GM12864 (cell line): ENCODE measurements at places on chromosomes 1 and 21.

DNA sequence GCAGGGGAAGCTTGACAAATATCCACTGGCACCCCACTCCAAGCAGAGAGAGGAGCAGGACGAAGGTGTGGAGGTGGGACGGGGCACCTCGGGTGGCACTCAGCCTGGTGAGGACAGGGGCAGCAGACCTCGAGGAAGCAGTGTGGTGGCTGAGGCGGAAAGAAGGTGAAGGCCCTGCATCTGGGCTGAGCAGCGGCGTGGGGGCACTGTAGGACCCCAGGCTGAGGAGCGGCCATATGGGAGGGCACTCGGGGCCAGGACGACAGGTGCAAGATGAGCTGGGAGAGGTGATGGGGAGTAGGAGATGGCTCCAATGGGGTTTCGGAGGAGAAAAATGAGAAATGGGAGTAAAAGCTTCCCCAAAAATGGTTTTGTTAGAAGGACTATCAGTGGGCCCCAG lies 224.9 kb downstream of the TRABD2B start:
- DNase-seq = no peak

DNA sequence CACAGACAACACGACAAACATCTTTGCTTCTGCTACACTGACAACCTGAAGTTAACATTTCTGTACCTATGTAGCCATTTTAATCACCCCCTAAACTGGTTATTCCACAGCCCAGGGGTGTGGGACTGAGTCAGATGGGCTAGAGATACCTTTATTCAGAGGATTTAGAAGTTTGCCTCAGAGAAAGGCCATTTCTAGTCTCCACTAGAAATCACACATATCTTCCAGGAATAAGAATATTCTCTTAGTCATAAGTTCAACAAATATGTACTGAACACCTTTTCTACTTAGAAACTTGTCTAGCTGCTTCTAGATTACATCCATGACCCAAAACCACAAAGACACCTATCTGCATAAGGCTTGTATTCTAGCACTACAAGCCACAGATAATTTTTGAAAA lies 38.8 kb downstream of the ERG start:
- DNase-seq = no peak

DNA sequence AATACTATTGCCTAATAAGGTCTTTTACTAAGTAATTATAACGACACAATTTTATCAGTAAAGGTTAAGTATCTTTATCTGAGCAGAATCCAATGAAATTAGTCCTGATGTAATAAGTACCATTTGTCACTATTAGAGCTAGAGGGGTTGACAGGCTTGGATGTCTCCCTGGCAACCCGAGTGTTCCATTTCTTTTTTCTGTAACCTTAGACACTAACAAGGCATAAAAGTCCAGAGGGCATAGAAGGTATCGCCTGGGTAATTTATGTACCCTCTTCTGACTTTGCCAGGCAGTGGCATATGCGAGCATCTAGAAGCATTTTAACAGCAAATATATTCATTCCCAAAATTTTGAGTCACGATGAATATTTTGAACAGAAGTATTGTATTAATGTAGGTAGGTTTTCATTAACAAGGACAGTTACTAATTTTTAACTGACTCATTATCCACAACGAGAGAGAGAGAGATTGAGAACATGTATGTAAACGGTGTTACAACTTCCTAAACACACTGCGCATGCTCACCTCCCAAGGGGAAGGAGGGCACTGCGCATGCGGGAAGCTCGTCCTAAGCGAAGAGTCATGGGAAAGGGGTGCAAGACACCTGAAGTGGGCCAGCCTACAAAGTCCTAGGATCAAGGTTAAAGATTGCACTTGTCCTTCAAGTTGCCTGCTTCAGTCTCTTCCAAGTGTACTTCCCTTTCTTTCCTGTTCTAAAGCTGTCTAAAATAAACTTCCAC lies 423.9 kb downstream of the DSCAM start:
- DNase-seq = no peak

GRCh38 chr1:64861611-64862010 lies 104.7 kb downstream of the JAK1 start:
- no peak for DNase-seq

DNA sequence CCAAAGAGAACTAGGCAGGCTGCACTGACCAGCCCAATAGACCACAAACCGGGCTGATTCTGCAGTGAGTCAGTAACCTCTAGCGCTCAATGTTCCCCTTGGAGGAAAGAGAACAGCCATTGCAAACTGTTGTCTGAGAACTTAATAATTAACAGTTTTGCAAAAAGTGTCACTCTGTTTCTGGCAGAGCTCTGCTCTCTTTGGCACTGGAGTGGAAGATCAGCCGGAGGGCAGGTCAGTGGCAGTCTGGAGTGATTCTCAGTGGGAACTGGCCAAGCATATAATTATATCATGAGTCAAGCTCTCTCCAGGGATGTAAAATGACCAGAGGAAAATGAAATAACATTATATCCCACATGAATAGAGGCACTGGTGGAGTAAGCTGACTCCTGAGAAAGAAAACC lies 238.3 kb downstream of the HLX start:
- no peak for DNase-seq

- no peak for DNase-seq
Measured at GRCh38 chr1:154599658-154600057, 8.3 kb downstream of the ADAR start.

GRCh38 chr1:34970829-34971228 lies 14.3 kb downstream of the TMEM35B start:
- no peak for DNase-seq

DNA sequence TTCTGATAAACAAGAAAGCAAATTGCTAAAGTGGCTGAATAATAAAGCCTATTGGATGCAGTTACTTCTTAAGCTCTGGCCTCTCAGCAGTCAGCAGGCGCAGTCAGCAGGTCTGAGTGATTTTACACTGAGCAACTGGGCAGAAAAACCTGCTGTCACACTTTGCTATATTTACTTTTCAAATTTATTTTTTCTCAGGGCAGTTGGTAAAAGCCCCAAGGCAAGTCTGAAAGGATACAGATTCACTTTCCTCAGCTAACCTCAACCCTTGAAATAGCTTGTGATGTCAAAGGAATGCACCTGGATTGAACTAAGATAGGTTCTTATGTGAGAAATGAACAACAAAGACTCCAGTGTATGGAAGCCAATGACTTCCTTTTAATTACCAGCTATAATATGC lies 34.0 kb downstream of the ATP5PF start:
- no peak for DNase-seq

DNA sequence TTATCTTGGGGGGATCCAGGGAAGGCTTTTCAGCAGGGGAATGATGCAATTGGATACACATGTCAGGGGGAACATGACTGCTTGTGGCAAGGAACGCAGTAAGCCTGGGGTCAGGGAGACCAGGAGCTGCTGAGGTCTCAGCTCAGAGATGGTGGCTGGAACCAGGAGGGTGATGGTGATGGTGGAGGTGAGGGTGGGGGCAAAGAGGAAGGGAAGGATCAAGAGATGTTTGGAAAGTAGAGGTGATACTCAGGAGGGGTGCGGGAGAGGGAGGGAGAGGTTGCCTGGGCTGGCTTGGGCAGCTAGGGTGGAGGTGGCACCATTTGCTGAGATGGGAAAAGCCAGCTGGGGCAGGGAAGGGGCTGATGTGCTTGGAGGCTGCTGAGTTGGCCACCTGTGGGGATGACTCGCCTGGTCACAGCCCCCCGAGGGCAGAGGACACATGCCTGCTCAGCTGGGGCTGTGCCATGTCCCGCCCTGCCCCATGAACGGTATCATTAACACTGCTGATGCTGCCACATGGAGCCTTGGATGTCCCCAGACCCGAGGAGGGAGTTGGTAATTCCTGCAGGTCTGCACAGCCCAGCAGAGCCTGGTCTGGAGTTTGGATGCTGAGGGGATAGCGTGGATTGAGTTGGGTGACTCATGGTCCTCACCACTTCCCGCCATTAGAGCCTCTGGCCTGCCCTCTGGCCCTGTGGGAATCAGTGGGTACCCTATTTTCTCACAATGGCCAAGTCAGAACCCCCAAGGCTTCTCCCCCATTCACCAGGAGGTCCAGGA lies 6.3 kb upstream of the PADI1 start:
- DNase-seq = no peak

GRCh38 chr1:66353257-66353656 lies 180.7 kb upstream of the SGIP1 start:
- DNase-seq = no peak

- no peak for DNase-seq
Measured at GRCh38 chr21:42781971-42782722, 97.2 kb downstream of the WDR4 start.

GRCh38 chr1:47738560-47739182 lies 258.5 kb downstream of the TRABD2B start:
- DNase-seq = no peak

DNA sequence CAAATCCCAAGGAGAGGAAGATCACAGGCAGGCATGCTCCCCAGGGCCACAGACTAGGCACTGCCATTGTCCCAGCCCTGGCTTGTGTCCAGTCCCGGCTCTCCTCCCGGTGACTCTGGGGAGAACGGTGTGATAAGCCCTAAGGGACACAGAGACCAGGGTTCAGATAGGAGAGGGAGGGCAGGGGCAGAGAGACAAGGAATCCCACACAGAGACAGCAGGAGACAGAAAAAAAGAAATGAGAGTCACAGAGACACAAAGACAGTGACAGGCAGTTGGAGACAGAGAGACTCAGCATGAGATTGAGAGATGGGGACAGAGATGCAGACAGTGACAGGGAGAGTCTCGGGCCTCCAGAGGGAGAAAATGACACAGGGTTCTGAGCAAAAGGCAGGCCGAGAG lies 361 bp downstream of the INSRR start:
- no peak for DNase-seq

DNA sequence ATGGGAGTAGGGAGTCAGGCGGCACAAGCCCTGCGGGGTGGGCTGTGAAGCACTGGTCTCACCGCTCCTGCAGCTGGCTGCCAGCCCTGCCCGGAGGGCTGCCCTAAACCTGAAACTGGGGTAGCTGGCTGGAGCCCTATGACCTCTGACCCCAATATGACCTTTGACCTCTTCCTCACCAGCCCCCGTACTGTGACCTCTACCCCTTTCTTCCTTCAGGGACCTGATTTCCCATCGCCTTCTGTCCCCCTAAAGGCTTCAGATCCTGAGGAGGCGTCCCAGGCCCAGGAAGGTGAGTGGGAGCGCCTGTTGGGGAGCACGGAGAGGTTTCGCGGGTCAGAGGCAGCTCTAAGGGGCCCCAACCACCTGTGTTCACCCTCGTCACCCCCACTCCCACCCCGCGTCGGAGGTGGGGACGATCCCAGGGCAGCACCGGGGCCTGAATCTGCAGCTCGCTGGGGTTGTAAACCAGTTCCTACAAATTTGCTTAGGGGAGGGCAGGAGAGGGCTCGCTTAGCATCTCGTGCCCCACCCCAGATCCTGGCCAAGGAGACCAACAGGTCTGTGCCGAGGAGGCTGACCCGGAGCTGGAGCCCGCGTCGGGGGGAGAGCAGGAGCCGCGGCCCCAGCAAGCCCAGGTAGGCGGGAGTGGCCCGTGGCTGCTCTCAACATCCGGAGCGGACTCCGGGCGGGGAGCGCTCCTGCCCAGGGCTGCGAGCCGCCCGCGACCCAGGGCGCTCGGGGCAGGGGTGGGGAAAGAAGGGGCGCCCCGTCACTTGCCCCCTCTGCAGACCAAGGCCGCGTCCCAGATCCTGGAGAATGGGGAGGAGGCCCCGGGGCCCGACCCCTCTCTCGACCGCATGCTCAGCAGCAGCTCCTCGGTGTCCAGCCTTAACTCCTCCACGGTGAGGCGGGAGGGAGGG lies 7.3 kb downstream of the SYTL1 start:
- DNase-seq = no peak

DNA sequence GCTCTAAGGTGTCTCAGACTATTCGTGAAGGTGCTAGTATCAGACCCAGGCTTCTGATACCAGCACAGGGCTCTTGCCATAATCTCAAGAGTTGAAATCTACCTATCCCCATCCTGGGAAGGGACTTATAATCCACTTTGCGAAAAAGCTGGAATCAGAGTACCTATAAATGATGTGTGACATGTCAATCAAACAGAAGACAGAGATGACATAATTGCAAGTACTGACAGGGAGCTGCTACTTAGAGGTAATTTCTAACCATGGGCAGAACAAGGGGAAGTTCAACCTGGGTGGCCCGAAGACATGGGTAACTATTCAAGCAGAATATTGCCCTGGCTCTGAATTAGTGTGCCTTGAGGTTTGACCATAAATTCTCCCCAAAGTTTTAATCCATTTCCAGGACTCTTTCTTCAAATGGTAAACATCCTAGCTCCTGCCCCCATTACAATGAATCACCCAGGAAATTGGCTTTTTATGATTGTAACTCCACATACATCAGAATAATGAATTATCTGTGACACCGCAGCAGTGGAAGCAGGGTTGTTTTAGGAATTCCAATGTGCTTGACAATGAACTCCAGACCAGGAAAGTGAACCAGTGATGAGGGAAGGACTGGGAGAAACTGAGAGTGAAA lies 37.2 kb downstream of the KANK4 start:
- no peak for DNase-seq

DNA sequence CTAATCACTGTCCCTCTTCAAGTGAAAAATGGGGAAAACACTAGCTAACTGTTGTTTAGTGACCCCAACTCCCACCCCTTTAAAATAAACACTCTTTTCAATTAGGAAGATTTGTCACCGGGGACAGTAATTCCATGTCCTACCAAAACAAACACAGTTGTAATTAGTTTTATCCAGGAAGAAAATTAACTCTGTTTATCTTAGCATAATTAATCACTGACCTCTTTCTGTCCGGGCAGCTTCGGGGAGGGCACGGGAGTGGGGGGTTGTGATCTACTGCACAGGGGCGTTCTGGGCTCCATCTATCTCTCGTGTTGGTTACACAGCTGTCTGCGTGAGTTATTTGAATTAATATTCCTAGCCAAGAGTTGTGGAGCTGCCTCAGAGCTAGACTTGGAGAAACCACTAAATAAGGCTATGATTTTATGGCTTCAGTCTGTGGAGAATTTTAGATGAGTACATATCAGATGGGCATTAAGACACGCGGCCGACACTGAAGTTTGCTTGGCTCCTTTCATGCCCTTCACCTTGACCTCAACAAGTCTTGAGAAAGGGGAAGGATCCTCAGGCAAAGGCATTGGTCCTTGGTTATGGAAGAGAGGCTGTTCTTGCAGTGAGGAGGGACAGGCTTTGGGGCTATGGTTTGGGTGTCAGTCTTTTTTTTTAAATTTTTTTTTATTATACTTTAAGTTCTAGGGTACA lies 102.0 kb upstream of the TRABD2B start:
- no peak for DNase-seq

- no peak for DNase-seq
Measured at GRCh38 chr1:914131-914890, 9.4 kb upstream of the SAMD11 start.

GRCh38 chr1:1907098-1907736 lies 7.8 kb upstream of the CALML6 start:
- no peak for DNase-seq

DNA sequence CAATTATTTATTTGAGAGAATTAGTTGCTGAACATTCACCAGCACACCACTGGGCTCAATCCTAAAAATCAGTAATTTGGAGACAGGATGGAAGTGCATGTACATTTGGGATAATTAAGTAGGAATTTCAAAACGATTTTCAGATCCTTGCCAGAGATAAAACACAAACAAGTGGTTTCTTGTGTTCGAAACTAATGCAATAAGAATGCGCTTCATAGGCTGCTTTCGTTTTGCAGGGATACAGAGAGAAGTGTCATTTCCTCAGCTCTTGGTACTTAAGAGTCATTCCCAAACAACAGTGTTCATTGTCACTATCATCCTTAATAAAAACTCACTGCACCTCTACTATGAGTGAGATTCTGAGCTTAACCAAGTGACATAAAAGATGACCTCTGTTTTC lies 20.6 kb upstream of the USP24 start:
- DNase-seq = no peak
